NCI-H146 (cell line): ENCODE measurements at places on chromosomes 5 and 9.

- no peak for DNase-seq
Measured at GRCh38 chr9:135170535-135170934, 83.1 kb downstream of the OLFM1 start.

DNA sequence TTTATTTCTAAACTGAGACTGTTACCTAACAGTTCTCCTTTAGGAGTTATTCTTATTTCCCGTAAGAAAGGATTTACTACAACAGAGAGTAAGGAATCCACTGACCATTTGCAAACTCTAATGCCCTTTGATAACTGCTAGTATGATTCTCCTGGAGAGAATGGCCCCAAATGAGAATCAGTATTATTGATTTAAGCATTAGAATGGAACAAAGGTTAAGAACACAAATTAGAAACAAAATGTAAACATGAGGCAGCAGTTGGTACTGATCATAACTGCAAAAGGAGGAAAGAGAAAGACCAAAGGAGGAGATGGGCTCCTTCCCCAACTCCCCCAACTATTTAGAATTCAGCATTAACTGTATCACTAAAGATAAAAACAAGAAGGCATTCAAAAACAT, 30.7 kb downstream of the PSIP1 start:
- peak; percentile 32 for DNase-seq

GRCh38 chr5:87649455-87649854, 236.7 kb upstream of the CCNH start:
- no peak for DNase-seq

DNA sequence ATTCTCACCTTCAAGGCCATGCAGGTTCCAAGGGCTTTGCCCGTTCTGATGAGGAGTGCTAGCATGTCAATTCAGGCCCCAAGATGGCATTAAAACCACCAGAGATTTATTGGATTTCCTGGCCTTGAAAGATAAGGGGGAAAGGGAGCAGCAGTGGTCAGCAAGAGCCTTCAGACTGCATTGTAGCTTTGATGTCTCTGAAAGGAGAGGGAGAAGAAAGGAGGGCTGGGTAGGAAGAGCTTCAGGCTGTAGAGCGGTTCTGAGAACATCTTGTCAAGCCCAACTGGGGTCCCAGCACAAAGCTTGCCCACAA, 41.8 kb upstream of the FGF1 start:
- DNase-seq: no peak

DNA sequence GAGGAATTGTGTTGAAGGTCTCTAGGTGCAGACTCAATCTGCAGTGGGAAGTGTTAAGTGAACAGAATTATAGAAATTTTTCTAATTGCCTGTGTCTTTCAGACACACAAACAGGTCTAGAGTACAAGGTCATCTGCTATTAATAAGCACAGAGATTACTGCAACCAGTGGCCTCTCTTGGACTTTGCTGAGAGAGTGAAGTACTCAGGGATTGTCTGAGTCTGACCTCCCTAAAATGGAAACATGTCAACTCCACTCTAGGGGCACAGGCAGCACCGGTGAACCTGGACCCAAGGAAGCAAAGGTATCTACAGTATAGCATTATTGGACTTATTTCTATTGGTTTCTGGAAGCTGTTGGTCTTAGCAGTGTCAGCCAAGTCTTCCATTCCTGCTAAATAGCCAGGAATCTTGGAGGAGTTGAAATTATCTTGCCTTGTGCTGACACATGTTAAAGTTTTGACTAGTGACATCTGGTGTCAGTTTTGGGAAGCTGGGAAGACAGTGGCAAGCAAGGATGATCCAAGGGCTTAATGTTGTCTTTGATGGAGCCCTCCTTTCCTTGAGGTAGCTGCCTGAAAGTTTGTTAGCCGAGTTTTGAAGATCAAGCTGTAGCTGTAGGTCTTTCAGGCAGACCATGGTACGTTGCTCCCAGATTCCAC, 61.1 kb upstream of the NMUR2 start:
- DNase-seq: no peak

- DNase-seq: no peak
Measured at GRCh38 chr5:82855893-82856550, 221.2 kb downstream of the TMEM167A start.

GRCh38 chr5:142120247-142120935, 11.8 kb downstream of the NDFIP1 start:
- DNase-seq: no peak

DNA sequence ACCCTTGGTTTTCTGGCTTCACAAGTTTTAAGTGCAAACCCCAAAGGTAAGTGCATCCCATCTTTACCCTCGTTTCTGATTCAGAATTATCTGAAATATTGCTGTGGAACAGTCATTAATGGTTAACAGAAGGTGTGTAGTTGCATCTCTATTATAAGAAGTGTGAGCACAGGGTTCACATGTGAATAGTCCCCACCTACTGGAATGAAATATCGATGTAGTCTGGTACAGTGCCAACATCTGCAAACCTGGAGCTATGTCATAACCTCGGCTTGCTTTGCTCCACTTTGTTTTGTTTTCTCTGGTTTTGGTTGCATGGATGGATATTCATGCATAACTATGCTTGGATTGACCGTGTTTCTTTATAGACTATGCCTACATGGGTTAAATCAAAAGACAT, 12.6 kb downstream of the HTR4 start:
- no peak for DNase-seq

- peak; percentile 39 for DNase-seq
Measured at GRCh38 chr5:114054594-114054993, 307.3 kb upstream of the KCNN2 start.

GRCh38 chr5:21919414-21920022, 933.6 kb downstream of the CDH12 start:
- peak; percentile 30 for DNase-seq

GRCh38 chr9:115035841-115036612, 81.9 kb downstream of the TNC start:
- no peak for DNase-seq

- DNase-seq: peak; percentile 83
Measured at GRCh38 chr5:75465480-75465879, 45.9 kb downstream of the CERT1 start.

GRCh38 chr9:107874591-107875369, 385.2 kb upstream of the KLF4 start:
- DNase-seq: no peak

DNA sequence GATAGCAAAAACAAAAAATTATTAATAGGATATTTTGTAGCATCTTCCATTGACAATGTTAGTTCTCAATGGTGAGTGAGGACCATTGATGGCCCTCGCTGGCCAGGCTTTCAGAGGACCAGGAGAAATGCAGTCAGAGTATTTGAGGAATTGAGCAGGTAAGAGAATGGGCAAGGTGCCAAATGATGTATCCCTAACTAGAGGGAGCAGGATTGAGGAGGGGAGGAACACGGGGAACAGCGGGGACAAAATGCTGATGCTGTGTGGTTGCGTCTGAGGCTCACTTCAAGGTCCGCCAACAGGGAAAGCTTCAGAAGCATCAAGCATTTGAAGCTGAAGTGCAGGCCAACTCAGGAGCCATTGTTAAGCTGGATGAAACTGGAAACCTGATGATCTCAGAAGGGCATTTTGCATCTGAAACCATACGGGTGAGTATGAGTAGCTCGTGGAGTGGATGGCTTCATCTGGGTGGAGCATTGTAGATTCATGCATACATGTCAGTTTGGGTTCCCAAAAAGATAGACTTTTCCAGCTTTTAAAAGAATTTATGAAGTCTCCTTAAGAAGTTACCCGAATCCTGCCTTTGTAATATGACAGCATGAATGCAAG, 16.2 kb downstream of the SPTAN1 start:
- no peak for DNase-seq

GRCh38 chr9:93667006-93667405, 90.6 kb downstream of the PHF2 start:
- no peak for DNase-seq

- DNase-seq: no peak
Measured at GRCh38 chr9:116718111-116718510, 31.0 kb downstream of the TRIM32 start.

DNA sequence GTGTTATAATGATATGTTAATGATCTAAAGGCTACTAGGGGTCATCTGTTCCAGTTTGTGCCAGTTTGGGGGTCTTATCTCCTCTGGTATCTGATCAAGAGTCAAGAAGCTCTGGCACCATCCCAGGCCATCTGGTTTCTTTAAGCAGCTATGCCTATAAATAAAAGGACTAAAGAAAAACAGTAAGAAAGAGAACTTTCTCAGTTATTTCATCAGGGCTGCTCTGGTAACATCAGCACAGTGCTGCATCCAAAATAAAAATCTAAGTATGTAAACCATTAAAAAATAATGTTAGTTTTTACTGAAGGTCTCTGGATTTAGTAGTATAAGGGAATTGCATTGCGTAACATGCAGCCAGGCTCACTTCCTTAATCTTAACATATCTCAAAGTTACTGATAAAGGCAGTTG, 185.0 kb downstream of the NR2F1-AS1 start:
- no peak for DNase-seq

GRCh38 chr9:5629312-5630080, 589 bp downstream of the RIC1 start:
- peak; percentile 69 for DNase-seq

- no peak for DNase-seq
Measured at GRCh38 chr9:16571127-16571802, 299.2 kb downstream of the BNC2 start.

- DNase-seq: no peak
Measured at GRCh38 chr9:119709431-119709830, 340.2 kb upstream of the BRINP1 start.

DNA sequence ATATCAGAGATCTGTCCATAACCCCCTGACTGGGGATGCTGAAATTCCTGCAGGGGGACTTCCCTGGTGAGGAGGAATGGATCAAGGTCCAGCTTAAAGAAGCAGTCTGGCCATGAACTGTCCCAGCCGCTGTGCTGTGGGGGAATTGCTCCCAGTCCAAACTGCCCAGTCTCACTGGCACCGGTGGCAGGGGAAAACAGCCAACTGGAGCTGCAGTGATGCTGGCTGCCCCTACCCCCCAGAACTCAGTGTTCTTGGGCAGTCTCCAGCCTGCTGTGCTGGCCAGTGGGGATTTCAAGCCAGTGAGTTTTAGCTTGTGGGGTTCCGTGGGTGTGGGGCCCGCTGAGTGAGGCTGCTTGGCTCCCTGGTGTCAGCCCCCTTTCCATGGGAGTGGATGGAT, 306.5 kb upstream of the RPS23 start:
- DNase-seq: no peak

- no peak for DNase-seq
Measured at GRCh38 chr5:318931-319601, 2.4 kb upstream of the AHRR start.

- DNase-seq: no peak
Measured at GRCh38 chr5:169412831-169413230, 111.9 kb upstream of the SLIT3 start.

- DNase-seq: no peak
Measured at GRCh38 chr5:68353605-68354004, 138.0 kb downstream of the PIK3R1 start.

DNA sequence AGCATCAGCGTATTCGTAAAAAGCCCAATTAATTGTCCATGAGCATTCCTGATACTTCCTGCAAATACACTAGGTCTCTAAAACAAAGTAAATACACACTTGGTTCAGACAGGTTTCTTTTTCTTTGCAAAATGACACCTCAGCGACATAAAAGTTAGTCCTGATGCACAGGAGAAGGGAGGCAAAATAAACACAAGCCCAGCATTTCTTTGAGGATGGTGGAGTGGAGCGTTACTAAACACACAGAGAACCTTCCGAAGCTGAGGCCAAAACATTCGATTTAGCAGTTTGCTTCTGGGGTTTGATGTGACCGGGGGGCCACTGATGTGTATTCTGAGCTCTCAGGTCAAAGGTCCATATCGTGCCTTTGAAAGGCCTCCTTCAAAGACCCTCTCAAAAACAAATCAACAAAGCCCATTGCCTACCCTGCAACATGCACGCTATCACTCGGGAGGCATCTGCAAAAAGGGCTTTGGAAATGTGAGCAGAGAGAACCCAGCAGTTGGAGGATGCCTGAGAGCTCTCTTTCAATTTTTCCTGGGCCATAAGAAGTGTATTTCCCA, 268.4 kb upstream of the PANK3 start:
- no peak for DNase-seq

DNA sequence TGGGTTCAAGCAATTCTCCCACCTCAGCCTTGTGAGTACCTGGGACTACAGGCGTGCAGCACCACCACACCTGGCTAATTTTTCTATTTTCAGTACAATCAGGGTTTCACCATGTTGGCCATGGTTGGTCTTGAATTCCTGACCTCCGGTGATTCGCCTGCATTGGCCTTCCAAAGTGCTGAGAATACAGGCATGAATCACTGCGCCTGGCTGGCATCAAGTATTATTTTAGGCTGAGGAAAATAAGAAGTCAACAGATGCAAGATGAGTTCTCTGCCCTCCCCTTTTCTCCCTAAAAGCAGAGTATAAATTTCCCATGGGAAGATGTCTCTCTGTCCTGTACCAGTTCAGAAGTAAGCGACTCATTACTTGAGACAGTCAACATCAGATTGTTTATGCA, 71.5 kb downstream of the ELAVL2 start:
- DNase-seq: no peak

DNA sequence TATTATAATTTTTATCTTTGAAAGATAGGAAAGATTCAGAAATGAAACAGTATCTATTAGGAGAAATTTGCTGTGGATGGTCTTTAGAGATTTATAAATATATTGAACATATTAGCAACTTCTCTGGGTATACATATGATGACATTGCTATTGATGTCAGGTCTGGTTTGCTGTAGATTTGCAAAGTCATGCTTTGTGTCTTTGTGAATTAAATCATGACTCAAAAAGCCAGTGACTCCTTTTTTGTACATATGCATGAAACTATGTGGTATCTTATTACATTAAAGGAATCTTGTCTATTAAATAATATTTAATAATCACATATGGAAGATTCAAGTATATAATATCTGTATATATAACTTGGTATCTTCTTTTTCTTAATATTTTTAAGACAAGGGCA, 141.9 kb downstream of the ST8SIA4 start:
- no peak for DNase-seq

- DNase-seq: no peak
Measured at GRCh38 chr5:68534131-68534940, 318.8 kb downstream of the PIK3R1 start.

GRCh38 chr5:33257807-33258429, 182.8 kb upstream of the TARS1 start:
- DNase-seq: no peak

DNA sequence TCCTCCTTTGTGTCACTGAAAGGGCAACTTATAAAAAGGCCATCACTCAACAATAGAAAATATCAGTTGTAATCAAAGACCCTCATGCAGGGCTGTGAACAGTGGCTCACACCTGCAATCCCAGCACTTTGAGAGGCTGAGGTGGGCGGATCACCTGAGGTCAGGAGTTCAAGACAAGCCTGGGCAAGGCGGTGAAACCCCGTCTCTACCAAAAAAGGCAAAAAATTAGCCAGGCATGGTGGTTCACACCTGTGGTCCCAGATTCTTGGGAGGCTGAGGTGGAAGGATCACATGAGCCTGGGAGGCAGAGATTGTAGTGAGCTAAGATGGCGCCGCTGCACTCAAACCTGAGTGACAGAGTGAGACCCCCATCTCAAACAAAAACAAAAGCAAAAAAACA, 24.7 kb downstream of the GLDC start:
- no peak for DNase-seq
